ENCODE measurements at places on chromosomes 1 and 21.

- no peak for DNase-seq
These were observed 918 bp downstream of the IFNLR1 start for GRCh38 chr1:24186031-24186710.

DNA sequence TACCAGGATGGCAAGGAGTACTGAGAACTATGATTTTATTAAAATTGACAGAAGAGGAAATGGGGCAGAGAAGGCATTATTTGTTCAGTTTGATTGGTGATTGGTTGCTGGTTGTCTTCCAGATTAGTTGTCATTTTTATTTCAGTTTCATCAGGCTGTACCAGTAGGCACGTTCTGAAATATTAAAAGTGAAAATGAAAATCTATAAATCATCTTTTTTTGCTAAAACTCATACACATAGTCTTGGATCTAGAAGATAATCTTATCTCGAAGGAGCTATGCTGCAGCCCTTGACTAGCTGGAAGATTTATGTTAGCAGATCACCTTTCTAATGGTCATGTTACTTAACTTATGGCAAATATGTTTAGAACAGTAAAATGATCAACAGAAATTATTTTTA lies 29.0 kb downstream of the NEK7 start:
- no peak for DNase-seq

DNA sequence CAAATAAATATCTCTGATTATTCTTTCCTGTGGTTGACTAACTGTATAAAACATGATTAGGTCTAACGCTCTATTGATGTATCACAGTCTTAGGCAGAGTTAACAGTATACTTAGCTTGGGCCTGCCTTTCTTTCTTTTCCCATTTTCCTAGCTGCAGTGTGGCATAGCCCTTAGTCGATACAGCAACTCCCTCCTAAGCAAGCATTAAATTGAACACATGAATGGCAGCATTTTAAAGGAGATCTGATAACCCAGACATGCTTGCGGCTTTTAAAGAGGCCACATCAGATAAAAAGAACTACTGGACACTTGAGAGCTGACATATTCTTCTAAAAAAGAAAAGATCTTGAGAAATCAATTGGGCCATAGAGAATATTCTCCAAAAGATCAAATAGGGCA lies 312.0 kb upstream of the TMPRSS15 start:
- DNase-seq: no peak

GRCh38 chr1:185926588-185926987 lies 192.4 kb downstream of the HMCN1 start:
- DNase-seq: no peak

- DNase-seq: no peak
These were observed 42.1 kb upstream of the DEPDC1 start for GRCh38 chr1:68538941-68539340.

GRCh38 chr1:11065796-11066195 lies 6.0 kb upstream of the SRM start:
- no peak for DNase-seq

DNA sequence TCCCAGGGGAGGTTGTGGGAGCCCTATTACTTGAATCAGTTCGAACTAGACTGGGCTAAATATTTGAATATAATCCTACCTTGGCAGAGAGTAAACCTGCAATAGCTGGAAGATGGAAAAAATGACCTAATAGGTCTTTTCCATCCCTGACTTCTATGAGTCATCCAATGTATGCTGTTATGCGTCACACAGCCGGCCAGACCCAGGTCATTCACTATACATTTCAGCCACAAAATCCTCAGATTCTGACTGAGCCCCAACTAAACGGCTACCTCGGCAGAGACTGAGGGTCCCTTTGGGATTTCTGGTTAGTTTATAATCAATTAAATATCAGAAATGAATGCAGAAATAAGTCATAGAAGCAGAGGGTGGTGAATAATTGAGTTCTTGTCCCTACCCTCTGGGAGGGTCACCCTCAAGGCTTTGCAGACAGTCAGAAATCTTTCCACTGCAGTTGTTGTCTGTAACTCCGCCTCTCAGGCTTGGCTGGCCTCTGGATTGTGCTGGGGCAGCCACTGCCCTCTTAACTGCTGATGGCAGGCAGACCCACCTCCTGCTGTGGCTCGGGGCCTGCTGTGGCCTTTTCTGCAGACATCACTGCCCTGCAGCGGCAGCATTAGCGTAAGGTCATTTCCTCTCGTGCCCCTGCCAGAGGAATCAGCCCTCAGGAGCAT lies 240.5 kb downstream of the TGFB2 start:
- DNase-seq: no peak

DNA sequence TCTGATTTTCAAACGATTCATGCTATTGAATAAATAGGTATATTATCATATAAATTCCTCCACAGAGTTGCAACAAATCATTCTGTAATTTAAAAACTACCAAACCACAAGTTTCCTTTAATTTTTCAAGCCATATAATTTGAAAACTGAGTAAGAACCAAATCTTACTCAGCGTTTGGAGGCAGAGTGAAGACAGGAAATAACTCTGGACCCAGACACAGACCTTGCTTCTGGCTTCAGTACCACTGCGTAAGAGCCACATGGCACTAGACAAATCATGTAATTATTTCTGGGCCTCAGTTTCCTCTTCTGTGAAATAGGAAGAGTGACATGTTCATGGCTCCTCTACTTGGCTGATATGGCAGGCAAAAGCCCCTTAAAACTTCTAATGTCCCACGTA lies 82.4 kb downstream of the SMYD2 start:
- DNase-seq: no peak

- DNase-seq: no peak
These were observed 10.7 kb downstream of the TUT4 start for GRCh38 chr1:52542085-52542688.

DNA sequence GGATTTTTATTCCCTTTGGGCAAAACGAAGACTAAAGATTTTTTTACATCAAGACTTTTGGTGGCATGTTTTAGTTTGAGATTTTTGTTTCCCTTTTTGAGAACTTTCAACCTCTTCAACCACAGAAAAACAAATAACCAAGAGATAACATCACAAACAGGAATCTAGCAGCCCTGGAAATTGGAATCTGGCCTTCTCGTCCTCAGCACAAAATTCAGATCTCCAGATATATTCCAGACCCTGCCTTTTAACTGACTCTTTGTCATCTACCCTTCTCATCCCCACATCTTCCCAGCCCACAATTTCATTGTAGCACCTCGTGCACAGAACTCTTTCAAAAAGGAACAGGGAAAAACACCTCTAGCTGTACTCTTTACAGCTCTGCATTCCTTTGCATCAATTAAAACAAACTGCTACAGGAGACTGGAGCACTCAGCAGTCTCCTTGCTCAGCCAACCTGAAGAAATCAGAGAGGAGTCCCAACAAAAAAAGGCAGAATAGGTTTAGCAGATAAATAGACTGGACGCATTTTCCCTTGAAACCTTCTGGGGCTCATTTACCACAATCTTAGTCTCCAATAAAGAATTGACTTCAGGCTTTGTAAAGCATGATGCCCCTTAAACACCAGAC lies 251.0 kb downstream of the TTLL7 start:
- no peak for DNase-seq

- DNase-seq: no peak
These were observed 2.0 kb downstream of the ADAMTS1 start for GRCh38 chr21:26842974-26843932.

DNA sequence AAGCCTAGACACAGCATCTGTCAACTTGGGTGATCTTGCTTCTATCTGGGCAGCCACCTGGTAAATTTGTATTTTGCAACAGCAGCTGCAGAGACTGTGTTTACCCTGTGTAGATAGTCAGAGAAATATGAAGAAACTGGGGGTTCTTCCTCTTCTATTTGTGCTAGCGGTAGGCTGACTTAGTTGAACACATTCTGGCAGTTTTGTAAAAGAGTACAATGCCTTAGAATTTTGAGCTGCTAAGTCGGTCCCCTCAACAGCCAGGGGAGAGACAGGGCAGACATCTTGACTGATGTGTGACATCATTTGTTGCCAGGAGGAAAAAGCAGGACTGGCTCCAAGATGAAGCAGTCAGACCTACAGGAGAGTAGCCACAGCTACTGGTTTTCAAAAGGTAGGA lies 53.7 kb downstream of the KCNJ6 start:
- DNase-seq: no peak

DNA sequence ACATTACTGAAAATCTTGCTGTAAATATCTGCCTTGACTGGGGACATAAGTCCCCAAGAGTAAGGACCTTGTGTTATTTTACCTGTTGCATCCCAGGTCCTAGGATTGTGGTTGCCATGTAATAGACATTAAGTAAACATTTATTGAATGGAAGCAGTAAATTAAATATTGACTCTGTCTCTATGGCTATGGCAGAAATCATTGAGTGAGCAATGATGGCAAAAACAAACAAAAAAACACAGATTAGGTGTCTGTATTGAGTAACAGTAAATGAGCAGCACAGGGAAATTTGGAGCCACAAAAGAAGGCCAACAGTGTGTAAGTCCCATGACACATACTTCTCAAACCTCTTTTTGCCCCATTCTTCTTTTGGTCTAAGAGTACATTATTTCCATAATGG lies 240.4 kb downstream of the NFIA start:
- DNase-seq: no peak

DNA sequence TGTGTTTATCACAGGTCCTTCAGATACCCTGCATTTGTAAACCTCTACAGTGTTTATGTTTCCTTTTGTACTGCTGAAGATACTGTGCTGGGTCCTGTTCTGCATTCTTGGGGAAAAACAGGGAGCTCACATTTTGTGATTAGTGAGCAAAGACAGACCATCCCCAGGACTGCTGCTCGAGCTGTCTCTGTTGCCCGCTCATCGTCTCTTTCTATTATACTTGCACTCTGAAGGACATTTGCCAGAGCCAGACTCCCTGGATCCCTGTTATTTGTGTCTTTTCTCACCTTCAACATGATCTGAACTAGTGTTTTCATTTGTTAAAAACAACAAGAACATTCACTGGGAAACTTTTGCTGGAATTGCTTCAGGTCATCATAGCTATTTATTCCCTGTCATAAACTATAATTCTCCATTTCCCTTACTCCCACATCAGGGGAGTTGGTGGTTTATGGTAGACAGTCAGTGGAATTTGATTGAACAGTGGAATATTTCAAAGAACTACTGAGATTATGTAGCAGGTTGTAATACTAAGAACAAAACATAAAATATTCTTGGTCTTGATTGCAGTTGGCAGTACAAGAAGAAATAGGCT lies 53.0 kb downstream of the PRRX1 start:
- no peak for DNase-seq

DNA sequence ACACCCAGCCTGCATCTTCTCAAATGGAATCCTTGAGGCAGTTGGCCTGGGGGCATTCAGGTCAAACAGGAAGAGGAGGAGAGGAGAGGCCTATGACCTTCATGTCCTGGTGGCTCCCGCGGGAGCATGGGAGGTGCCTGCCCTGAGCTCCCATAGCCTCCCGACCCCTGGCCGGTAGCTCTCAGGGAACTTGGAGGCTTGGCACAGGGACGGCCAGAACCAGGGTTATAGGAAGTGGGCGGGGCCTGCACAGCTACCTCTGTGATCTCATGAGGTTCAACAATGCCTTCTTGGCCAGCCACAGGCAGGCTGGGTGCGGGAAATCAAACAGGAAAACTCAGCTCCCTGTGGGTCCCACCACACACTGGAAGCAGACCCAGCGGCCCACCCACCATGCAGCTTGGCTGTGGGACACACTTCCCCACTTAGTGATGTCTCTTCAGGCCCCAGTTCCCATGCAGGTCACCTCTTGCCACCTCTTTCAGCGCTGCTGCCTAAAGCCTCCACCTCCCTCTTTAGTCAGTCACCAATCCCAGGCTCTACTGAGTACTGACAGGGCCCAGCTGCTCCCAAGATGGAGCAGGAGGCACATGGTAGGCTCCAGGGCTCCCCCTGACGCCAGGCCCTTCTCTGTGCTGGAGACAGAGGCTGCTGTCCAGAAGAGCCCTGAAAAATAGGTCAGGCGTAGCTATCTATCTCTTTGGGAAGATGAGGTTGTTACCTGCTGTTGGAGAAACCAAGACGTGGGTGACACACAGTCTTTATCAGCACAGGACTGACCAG lies at the start of gene SLFNL1:
TSS of gene SLFNL1 (minus strand) at position 200 of the 783 bp plus-strand sequence. CDS start 1,065 bp downstream, outside the sequence.
- no peak for DNase-seq

DNA sequence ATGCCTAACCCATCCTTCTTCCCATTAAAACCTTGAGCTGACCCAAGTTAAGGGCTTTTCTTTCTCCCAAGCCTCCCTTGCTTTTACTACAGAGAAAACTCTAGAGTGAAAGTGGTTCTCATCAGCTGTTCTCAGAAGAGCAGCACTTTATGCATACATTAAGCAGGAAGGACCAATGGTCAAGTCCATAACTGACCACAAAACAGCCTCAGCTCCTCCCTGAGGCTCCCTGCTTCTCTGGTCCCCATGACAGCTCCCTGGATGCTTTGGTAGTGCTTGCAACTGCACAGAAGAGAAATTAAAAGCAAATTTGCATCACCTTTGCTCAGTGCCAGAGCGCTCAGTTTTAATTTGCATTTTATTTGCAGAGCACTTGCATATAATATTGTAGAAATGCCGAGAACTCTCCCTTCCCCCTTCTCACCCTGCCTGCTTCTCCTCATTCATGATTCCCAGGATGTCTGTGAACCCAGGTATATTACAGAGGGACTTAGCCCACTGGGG lies 56.1 kb downstream of the LMX1A start:
- DNase-seq: no peak

GRCh38 chr1:64497088-64497883 lies 27.4 kb downstream of the CACHD1 start:
- no peak for DNase-seq

DNA sequence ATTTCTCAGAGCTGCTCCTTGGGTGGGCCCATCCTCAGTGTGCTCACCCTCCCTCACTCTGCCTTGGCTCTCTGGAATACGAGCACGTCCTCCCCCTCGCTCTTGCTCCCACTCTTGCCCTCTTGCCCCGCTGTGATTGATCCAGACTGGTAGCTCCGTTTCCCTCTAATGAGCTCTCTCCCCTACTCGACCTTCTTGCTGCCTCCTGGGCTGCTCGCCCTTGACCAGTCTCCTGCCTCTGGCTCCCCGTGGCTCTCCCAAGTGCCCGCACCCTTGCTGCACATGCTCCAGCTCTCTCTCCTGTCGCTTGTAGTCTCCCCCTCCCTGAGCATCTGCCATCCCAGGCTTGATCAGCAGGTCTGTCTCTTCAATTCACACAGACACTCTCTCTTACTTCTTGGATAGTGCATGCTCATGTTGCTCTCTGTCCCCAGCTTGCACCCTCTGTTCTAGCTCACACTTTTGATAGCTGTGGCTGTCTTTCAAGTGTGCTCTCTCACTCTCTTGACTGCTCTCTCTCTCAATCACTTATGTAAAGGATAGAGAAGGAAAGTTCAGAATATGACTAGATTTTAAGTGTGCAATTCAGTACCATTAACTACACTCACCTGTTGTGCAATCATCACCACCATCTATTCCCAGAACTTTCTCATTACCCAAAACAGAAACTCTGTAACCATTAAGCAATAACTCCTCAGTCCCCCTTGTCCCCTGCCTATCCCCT lies 51.1 kb downstream of the PHC2 start:
- DNase-seq: no peak

Measured in cortex of kidney (tissue), 1 donor.